ENCODE measurements at places on chromosomes 4 and X.

- DNase-seq: no peak
Observed at GRCh38 chrX:88072339-88073030, 554.9 kb downstream of the KLHL4 start.

- no peak for DNase-seq
Observed at GRCh38 chr4:163484906-163485305, 9.6 kb upstream of the TMA16 start.

DNA sequence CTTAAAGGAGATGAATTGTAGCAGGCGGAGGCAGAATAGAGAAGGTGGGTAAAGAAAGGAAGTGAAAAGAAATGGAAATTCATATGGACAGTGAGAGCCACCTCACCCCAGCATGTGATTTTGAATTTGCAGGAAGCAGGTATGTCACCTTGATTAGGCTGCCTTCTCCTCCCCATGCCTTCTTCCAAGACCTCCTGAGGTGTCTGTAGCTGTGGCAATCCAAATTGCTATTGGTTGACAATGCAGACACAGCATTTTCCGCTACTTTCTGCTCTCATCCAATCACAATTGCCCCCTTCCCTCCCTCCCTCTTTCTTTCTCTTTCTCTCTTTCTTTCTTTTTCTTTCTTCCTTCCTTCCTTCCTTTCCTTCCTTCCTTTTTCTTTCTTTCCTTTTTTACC is 38.5 kb downstream of the RAB33B start:
- no peak for DNase-seq

GRCh38 chr4:56649445-56650261 is 31.4 kb downstream of the HOPX start:
- DNase-seq: no peak

- no peak for DNase-seq
Observed at GRCh38 chrX:105475801-105476200, 255.3 kb upstream of the TEX13A start.

GRCh38 chrX:109847257-109848187 is 114.5 kb upstream of the ACSL4 start:
- no peak for DNase-seq

DNA sequence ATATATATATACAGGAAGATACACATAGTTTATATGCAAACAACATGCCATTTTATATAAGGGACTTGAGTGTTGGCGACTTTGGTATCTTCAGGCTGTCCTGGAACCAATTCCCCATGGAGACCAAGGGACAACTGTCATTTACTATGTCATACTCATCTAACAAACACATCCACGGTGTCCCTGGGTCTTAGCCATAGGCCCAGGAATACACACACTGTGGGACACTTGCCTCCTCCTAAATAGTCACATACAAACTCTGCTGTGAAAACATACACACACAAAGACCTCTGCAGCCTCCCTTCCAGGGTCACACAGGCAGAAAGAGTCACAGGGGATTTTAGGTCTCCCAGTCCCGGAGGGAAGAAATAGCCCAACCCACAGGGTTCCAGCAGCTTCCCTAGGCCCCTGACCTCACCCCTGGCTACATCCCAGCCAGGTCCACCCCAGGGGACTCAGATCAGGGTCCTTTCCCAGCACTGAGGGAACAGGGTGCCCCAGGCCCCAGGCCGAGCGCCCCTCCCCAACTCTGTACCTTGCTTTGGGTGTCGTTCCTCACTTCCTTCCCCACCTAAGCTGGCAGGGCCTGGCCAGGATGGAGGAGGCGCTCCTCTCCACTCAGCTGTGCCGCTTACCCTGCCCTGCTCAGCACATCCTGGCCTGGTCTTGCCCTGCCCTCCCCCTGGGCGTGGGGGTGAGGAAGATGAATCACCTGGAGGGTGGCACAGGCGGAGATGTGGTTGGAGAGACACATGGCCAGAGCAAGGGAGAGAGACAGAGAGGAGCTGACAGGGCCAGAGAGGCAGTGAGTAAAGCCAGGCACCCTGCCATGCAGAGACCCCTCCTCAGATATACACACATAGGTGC is 21.8 kb downstream of the FGD1 start:
- DNase-seq: no peak

GRCh38 chr4:147059064-147059731 is 113.5 kb upstream of the TTC29 start:
- DNase-seq: no peak

- no peak for DNase-seq
Observed at GRCh38 chr4:180784940-180785339, 1458.3 kb upstream of the TENM3 start.

GRCh38 chr4:79338148-79338547 is 12.3 kb upstream of the NAA11 start:
- DNase-seq: no peak

Measured in activated CD4-positive, alpha-beta T cell treated with anti-CD3 and anti-CD28 coated beads, Interleukin-2, amount 50 U/mL, for 24 hours (primary cell).